ENCODE measurements at places on chromosomes 12 and 14.

GRCh38 chr12:93361151-93361919 lies 16.4 kb upstream of the NUDT4 start:
- no peak for DNase-seq

- DNase-seq = no peak
Observed at GRCh38 chr12:100954118-100954517, 159.5 kb downstream of the ANO4 start.

- DNase-seq = no peak
Observed at GRCh38 chr12:113844495-113845210, 121.5 kb downstream of the RBM19 start.

DNA sequence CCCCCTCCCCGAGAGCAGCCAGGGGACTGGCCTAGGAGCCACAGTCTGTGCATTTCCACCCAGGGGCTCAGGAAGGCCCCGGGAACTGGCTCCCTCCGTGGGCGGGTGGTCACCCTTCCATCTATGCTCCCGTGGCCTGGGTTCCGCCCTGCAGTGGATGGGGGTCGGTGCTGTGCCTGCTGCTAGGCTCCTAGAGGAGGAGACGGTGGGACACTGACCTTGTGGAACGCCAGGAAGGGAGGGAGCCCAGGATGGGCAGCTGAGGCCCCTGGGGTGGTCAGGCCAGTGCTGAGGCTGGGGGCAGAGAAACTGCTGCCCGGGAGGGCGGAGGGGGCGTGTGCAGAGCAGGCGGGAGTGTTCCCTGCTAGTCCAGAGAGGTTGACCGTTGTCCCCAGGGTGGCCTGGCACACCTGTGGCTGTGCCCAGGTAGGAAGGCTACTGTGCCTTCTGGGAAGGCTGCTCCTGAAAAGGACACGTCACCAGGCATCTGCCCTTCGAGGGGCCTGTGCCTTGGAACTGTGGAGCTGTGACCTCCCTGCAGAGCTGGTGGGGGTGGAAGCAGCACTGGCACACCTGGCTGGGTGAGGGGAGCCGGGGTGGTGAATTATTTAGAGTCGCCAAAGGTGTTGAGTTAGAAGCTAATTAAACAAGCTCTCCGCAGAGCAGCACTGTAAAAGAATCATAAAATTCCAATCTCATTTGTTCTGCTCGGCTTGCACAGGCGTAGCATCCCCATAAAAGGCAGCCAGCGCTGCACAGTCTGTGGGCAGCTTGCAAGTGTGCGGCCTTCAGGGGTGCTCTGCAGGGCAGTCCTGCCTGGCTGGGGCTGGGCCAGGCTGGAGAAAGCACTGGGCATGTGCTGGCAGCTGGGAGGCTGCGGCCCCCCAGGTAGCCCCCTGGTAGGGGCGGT lies 145.1 kb downstream of the KIF26A start:
- DNase-seq = no peak

DNA sequence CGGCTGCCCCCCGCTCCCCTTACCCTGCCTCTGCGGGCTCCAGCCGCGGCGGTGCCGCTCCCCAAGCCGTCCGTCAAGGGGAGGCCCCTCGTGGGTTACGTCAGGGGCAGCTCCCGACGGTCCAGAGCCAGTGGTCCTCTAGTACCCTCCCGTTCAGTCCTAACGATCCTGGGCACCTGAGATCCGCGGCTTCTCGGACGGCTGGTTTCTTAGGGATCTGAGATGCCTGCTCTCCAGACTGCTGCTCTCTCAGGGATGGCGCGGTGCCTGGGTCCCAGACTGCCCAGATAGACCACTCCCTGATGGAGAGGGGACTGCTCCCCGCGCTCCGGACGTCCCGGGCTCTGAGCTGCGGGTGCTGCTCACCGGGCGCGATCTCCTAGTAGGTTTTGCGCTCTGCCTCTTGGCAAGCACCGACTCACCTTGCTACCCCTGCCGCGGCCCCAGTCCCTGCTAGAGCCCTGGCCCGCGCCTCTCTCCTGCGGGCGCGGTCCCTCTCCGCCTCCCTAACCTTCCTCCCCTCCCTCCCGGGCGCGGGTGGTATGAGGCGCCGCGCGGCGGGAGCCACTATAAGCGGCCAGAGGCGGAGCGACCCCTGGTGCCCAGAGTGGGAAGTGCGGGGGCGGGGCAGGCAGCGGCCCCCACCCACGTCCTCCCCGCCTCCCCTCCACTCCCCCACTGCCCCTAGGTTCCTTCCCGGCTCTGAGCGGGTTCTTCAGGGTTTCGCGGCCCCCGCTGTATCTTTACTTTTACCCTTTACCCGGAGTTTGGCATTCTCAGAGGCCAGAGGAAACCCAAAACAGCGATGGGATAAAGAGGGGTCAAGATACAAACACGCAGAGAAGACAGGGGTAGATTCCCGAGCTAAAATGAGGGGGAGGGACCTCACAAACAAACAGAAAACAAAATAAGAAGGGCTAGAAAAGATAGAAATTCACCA lies at the start of gene C1QL4:
C1QL4 (minus strand) TSS at position 544 of the 940 bp plus-strand sequence. CDS start 711 bp downstream, outside the sequence.
- DNase-seq = peak; percentile 51

DNA sequence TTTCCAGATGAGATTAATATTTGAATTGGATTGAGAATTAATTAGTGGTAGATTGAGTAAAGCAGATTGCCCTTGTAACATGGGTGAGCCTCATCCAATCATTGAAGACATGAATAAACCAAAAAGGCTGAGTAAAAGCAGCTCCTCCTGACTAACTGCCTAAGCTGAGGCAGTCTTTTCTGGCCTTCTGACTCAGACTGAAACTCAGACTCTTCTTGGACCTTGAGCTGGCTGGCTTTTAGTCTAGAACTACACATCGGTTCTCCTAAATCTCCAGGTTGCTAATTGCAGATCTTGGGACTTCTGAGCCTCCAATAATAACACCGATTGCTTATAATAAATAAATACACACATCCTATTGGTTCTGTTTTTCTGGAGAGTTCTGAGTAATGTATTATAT lies 24.0 kb downstream of the FKBP11 start:
- DNase-seq = no peak

- DNase-seq = no peak
Observed at GRCh38 chr12:5773550-5773949, 171.5 kb downstream of the ANO2 start.
